Myocyte (in vitro differentiated cells): ENCODE measurements at places on chromosomes 16 and 17.

- peak; percentile 1 for DNase-seq
Measured at GRCh38 chr17:9725575-9725974, 65.8 kb downstream of the DHRS7C start.

- peak; percentile 64 for DNase-seq
Measured at GRCh38 chr17:82332669-82333278, 792 bp downstream of the SECTM1 start.

- DNase-seq = no peak
Measured at GRCh38 chr16:55992551-55992950, 117.4 kb upstream of the CES5A start.

DNA sequence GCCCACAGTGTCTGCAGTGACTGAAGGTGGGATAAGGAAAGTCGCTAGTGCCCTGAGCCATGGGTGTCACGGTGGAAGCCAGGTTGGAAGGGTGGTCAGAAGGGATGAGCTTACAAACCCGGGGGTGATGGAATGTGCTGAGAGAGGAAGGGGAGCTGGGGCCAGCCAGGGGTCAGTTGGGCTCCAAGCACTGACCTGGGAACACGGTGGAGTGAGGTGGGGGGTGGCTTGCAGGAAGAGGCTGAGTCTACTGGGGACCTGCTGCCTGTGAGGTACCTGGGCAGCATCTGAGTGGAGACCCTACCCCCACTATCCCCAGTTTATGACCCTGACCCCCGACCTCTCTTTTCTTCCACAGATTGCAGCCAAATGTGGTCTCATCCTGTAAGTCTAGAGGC, 3.1 kb downstream of the TMEM92 start:
- no peak for DNase-seq

DNA sequence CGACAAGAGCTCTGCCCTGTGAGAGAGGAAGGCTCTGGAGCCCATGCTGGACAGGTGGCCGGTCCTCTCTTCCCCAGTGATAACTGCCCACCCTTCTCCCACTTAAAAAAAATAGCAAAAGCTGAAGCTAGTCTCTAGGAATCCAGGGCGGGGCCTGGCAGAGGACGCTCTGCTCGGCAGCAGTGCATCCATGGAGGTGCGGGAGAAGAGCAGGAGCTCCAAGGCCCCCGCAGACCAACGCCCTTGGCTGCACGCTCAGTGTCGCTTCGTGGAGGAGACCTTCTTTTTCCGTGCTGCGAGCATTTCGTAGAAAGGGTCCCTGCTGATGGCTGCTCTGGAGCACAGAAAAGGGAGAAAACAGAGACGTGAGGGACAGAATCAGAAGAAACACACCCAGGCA, 98.6 kb upstream of the DNAH17 start:
- DNase-seq = peak; percentile 46

DNA sequence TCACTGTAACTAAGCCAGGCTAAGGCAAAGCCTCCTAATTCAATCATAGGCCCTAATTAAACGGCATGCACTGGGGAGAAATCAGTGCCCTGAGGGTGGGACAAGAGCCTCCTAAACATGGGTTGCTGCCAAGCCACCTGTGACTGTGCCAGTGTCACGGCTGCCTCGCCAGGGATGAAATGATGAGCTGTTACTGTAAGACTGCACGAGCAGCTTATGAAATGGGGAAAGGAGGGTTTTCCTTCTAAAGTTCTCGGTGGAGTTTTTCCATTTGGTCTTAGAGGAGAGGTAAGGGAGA, 12.7 kb downstream of the TMEM11 start:
- no peak for DNase-seq

DNA sequence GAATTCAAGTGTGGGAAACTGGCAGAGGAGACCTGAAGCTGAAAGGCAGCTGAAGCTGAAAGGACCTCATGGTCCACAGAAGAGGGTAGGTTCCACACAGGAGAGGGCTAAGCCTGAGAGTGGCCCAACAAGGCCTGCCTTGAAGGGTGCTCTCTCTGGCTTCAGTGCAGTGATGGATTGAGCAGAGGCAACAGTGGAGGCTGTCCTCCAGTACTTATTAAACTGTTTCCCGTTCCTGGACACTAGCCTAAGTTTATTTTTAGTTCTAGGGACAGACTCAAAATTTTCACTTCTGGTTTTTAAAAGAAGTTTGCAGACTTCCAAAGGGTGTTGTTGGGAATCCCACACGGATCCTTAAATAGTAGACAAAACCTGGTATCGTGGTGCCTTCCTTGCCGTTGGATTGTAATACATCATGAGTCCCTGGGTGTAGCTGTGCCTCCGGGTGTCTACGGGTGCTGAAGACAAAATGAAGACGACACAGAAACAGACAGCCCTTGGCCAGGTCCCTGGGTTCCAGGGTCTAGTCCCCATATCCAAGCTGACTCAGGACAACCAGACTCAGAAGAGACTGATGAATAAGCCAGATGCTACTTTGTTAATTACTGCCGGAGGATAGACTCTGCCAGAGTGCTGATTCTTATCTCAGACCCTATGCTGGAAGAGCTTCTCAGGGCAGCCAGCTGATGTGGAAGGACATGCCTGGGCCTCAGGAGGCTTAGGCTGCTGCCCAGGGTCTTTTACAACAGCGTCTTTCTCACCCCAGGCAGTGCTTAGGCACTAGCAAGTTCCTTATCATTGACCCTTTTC, 7.1 kb upstream of the CMTM4 start:
- DNase-seq = no peak

GRCh38 chr16:17382949-17383863, 87.6 kb downstream of the XYLT1 start:
- DNase-seq = no peak

- peak; percentile 30 for DNase-seq
Measured at GRCh38 chr16:28321700-28322411, 29.5 kb downstream of the SBK1 start.

GRCh38 chr17:74770498-74771318, 5.4 kb downstream of the NAT9 start:
- DNase-seq = peak; percentile 51

DNA sequence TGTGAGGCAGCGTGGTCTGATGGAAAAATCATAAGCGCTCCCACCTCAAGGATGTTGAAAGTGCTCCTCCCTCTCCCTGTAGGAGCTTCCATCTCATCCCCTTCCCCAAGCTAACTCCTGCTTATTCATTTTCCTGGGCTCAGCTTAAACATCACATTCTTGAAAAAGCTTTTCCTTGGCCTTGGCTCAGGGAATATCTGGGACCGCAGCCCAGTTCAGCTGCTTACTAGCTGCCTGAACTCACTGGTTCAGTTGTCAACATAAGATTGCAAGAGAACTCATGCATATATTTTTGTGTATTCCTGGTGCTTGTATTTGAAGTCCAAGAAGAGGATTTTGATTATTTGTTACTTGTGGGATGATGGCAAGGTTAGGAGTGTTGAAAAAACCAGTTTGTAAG, 91.5 kb downstream of the UTP18 start:
- DNase-seq = peak; percentile 4

DNA sequence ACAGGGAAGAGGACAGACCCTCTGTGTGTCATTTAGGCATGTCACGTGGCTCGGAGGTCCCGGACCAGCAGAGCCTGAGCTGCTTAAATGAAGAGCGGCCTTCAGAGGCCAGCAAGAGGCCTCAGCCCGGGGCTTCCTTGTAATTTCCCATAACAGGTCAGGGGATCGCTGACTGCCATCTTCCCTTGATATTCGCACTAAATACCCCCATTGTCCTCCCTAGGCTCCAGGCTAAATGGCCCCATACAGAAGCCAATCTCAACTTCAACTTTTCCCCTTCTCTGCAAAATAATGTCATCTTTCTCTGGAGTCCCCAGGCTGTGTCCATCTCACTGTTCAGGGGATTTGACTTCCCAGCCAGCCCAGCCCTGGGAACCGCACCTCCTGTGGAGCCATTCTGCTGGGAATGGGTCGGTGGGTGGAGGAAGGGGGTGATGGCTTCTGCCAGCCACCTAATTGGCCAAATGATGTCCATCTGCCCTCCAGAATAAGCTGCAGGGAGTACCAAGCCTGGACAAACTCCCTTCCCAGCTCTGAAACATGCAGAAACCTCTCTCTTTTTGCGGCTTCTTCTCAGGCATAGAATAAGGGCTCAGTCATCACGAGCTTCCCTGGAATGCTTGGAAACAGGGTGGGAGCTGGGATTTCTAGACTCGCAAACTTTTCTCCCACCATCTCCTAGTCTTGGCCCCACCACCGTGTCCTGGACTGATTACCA, 129.9 kb downstream of the SDK2 start:
- no peak for DNase-seq

GRCh38 chr17:30021708-30022317, 80.4 kb downstream of the EFCAB5 start:
- peak; percentile 57 for DNase-seq

DNA sequence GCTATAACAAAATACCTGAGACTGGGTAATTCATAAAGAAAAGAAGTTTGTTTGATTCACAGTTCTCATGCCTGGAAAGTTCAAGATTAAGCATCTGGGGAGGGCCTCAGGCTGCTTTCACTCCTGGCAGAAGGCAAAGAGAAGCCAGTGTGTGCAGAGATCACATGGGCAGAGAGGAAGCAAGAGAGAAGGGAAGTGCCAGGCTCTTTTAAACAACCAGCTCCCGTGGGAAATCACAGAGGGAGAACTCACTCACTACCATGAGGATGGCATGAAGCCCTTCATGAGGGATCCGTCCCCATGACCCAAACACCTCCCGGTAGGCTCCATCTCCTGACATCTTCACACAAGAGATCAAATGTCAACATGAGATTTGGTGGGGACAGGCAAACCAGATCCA, 501.6 kb downstream of the MAF start:
- no peak for DNase-seq
